Activated CD8-positive, alpha-beta memory T cell treated with anti-CD3 and anti-CD28 coated beads for 4 hours (primary cell): ENCODE measurements at places on chromosomes 13 and 19.

GRCh38 chr13:88063741-88064140 lies 392.6 kb downstream of the SLITRK5 start:
- no peak for DNase-seq

GRCh38 chr19:36182612-36183244 lies 30.5 kb upstream of the COX7A1 start:
- DNase-seq, result no peak

DNA sequence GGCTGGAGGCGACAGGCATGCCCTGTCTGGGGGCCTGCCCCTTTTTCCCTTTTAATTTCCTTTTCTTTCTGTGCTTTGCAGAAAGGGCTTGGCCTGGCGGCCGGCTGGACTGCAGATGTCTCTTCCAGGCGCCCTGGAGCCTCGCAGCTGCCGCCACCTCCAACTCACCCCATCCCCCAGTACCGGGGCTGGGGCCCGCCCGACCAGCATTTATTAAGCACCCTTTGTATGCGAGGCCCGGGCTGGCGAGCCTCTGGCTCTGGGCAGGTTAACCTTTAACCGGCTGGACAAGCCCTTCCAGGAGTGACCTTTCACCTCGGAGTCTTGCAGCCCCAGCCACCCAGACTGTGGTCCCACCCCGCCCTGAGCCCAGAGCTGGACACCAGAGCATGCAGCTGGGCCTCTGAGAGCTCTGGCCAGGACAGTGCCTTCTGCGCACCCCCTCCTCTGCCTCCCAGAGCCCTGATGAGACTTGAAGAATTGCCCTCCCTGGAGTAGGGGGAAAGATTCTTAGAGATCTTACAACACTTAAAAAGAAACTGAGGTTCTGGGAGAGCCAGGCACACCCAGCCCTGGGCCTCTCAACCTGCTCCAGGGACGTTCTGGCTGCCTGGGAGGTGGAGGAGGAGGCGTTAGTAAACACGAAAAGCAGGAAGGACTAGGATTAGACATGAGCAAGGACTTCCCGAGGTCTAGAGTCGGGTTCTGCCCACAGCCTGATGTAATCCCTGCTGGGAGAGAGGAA lies 1.1 kb upstream of the NR2F6 start:
- no peak for DNase-seq

DNA sequence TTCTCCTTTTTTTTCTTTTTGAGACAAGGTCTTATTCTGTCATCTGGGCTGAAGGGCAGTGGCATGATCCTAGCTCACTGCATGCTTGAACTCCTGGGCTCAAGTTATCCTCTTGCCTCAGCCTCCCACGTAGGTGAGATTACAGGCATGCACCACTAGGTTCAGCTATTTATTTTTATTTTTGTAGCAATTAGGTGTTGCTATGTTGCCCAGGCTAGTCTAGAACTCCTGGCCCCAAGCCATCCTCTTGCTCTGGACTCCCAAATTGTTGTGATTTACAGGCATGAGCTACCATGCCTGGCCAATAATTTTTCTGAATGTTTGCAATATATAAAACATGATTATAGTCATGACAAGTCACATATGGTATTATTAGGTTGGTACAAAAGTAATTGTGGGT lies 161.1 kb upstream of the ATXN8OS start:
- DNase-seq, result no peak

DNA sequence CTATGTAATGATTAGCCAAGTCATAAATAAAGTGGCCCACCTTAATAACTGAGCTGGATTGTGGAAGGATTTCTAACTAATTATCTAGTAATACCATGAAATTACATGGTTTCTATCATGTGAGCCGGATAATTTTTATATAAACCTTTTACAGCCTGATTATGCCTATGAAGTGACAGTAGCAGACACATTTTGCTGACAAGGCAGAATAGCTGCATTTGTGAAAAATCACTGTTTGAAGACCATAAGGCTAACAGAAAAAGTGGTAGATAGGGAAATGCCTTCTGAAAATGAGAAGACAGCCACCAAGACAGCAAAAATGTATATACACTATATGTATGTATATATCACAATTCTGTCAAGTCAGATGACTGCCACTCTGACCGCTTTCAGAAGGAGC lies 27.1 kb downstream of the SLITRK5 start:
- no peak for DNase-seq

GRCh38 chr13:98856983-98857382 lies 104.5 kb upstream of the SLC15A1 start:
- DNase-seq, result no peak

DNA sequence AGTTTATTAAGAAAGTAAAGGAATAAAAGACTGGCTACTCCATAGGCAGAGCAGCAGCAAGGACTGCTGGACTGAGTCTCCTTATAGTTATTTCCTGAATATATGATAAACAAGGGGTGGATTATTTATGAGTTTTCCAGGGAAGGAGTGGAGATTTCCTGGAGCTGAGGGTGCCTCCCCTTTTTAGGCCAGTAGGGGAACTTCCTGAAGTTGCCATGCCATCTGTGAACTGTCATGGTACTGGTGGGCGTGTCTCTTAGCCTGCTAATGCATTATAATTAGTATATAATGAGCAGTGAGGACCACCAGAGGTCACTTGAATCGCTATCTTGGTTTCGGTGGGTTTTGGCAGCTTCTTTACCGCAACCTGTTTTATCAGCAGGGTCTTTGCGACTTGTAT lies 13.5 kb downstream of the ZSCAN5A start:
- DNase-seq, result no peak

- no peak for DNase-seq
These were observed 14.0 kb upstream of the MYADM start for GRCh38 chr19:53853707-53854106.

- DNase-seq, result peak; percentile 50
These were observed 32.2 kb downstream of the ANKRD27 start for GRCh38 chr19:32642771-32643170.

- DNase-seq, result no peak
These were observed 799 bp downstream of the NR1H2 start for GRCh38 chr19:50377051-50377461.

GRCh38 chr13:86840250-86841191 lies 830.6 kb upstream of the SLITRK5 start:
- no peak for DNase-seq

DNA sequence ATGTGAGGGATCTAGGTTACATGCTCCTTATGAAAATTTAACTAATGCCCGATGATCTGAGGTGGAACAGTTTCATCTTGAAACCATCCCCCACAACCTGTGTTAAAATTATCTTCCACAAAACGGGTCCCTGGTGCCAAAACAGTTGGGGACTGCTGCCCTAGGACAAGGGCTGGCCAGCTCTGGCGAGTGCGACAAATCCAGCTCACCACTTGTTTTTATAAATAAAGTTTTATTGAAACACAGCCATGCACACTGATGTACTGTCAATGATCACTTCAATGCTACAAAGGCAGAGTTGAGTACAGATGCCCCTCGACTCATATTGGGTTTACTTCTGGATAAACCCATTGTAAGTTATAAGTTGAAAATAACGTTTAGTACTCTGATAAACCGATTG lies 235.3 kb downstream of the ATP8A2 start:
- no peak for DNase-seq

- DNase-seq, result no peak
These were observed 83.2 kb upstream of the WASF3 start for GRCh38 chr13:26474286-26474685.

- DNase-seq, result no peak
These were observed 1.1 kb upstream of the ITM2B start for GRCh38 chr13:48231933-48232332.

GRCh38 chr19:5891572-5891937 lies 12.0 kb downstream of the NDUFA11 start:
- no peak for DNase-seq

DNA sequence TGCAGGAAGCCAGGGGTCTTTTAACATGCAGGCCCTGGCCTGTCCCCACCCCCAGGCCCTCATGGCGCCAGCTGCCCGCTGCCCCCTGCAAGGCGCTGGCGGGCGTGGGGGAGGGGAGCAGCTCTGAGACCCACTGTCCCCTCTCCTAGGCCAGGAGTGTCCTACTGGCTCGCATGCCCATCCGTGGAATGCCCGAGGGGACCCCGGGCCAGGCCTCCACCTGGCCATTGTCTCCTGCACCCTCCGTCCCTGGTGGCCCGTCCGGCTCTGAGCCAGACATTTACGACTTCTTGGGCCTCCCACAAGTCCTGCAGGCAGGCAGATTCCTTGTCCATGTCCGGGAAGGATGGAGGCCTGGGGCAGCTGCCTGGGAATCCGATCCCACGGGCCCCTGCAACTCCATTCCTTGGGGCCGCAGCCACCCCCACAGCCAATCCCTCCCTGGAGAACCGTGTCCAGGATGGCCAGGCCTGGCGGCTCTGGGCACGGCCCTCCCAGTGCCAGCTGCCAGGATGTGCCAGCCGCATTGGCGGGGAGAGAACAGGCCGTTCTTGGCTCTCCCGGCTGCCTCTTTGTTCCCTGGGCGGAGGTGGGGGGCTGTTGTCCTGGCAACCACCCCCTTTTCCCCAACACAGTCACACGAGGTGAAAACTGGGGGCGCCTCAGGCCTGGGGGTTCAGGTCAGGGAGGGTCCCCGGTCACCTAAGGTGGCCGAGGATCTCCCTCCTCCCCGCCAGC lies 10.5 kb upstream of the PLIN3 start:
- no peak for DNase-seq

DNA sequence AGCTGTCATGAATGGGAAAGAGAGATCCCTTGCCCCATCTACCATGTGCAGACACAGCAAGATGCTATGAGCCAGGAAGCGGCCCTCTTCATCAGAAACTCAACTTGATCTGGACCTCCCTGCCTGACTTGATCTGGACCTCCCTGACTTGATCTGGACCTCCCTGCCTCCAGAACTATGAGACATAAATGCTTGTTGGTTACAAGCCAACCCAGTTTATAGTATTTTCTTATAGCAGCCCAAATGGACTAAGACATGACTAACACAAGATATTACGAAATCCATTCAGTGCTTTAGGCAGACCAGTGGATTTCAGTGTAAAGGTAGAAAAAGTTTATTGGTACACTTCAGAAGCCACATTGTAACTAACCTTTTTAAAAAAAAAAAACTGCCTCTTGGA lies 15.6 kb downstream of the PCID2 start:
- DNase-seq, result no peak

DNA sequence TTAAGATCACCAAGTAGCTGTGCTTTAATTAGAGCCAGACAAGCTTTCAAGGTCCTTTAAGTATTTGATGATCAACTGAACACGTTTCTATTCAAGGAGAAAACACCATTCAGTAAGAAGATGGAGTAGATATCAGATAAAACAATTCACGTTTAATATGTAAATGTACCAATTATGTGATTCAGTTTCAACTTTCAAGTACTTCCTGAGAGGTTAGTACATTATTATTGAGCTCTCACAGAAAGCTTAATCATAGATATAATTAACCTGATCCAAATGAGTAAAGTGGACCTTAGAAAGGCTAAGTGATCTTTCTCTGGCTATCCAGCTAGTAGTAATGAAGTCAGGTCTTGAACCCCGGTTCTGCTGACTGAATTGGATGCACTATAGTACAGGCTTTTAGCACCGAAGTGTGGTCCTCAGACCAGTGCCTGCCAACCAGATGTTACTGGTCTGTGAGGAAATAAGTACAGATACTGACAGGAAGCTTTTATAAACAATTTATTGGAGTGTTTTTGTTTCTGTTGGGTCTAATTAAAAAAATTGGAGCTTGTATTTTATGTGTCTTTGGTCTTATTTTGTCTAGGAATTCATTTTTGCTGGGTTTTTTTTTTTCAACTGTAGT lies 10.2 kb downstream of the CLN5 start:
- DNase-seq, result no peak

DNA sequence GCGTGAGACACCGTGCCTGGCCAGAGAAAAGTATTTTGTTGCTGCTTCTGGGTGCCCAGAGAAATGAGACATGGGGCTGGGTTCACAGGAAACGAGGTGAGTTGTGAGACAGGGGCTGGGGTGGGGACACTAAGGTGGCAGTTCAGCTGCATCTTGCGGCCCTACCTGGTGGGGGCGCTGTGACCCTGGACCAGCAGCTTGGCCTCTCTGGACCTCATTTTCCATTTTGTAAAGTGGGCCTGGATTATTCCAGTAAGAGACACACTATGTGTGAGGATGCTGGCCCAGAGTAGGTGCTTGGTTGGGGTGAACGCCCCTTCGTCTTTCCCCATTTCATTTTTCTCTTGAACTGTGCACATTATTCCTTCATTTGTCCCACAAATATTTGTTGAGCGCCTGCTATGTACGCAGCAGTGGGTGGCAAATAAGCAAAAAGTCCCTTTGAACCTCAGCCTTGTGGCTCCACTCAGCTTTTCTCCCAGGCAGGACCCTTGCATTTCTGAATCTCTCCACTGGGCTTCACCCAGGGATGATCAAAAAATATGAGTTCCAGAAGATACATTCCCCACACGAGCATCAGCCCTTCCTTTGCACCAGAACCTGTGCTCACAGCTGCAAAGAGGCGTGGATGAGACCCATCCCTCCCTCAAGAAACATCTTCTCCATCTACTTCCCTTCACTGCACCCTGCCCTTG lies 26.6 kb upstream of the OR10H1 start:
- no peak for DNase-seq

GRCh38 chr19:45467115-45467455 lies 711 bp upstream of the FOSB start:
- no peak for DNase-seq

- DNase-seq, result no peak
These were observed 8.4 kb downstream of the LILRB1 start for GRCh38 chr19:54638683-54639082.

DNA sequence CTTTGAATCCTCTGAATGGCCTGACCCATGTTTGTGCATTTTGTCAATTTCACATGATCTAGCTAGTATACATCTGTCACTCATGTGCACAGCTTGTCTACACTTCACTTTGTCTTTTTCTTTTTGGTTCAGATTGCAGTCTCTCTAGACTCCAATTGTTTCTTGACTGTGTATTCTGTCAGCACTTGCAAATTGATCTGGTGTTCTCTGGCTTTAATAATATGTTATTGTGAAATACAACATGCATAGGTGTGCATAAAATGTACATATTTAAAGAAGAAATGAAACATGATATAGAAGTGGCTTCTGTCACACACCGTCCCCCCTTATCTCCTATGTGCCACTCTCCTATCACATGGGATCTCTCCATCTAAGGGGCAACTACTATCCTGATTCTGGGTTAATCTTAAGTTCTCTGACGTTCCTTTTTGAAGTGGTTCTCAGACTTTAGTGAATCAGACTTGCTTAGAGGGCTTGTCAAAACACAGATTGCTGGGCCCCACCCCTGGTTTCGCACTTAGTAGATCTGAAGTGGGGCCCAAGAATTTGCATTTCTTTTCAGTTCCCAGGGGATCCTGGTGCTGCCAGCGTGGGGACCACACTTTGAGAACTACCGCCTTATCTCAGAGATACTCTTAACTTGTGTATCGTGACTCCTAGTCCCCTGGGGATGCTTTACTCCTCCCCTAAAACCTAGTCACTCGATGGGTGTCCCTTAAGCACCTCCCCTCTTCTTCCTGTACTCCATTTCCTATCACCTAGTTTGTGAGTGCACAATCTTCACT lies 5.8 kb downstream of the KRTDAP start:
- DNase-seq, result no peak
